ENCODE measurements at places on chromosomes 1 and 21. TPM values are rescaled to one million over a fixed set of nuclear protein-coding genes. Genes with fewer than 3 reads are reported as not detected.

GRCh38 chr1:168424281-168424680, 119.5 kb downstream of the XCL2 start:
- no peak for DNase-seq

DNA sequence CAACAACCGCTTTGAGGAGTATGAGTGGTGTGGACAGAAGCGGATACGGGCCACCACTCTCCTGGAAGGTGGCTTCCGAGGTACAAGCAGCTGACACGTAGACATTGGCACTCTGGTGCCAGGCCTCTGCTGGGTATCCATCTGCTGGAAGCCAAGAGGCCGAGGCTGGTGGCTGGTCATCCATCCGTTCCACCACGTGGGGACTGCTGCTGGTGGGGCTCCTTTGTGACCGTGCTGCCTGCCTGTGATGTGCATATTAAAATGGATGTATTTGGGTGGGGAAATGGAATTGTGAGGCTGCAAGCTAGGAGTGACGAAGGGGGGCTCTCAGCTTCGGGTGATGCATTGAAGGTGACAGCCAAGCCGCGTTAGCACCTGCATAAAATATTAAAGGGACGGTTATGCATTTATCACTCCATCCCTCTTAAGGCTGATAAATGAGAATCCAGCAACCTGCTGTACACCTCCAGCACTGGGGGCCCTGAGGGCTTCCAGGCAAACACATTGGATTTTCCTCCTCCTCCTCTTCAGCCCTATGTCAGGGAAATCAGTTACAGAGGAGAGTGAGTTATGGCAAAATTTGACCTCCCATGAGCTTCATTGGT, 38.1 kb downstream of the TMEM53 start:
- no peak for DNase-seq

The ATP5PF gene
- 175 TPM for total RNA-seq

The CNR2 gene
- total RNA-seq = not detected

The DPH2 gene
- total RNA-seq = 29.0 TPM

The C1orf50 gene
- total RNA-seq = 6.1 TPM

The AK4 gene
- total RNA-seq = 133 TPM

DNA sequence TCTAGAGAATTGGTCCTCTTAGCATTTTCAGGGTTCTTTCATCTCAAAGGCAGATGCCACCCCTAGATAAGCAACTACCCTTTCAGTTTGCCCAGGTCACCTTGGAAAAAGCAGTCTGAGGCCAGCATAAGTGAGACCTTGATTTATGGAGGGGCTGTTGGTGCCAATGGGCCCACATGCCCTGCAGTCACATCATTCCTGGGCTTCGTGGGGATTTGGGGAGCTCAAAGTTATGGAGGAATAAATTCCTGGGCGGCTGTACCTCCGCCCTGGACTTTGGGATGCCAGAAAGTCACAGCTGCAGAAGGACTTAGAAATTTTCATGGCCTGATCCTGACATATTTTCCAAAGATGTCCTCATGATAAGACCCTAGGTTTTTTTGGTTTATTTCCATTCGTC, 2.7 kb upstream of the SDHB start:
- DNase-seq = no peak

DNA sequence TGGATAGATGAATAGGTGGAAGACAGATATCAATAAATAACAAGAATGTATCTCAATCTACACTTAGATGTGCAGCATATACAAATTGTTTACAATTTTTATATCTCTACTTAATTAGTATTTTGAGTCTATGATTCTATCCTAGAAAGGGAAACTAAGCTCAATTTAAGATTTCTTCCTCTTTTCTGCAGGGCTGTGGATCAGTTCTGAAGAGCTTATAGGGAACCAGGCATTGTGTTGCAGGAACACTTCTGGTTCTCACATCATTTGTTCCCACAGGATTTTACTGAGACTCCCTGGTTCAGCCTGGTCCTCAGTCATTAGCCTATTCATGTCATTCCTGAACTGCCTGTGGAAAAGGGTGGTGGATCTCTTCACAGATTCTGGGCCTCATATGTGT, 105.8 kb downstream of the TNFSF18 start:
- DNase-seq = no peak

DNA sequence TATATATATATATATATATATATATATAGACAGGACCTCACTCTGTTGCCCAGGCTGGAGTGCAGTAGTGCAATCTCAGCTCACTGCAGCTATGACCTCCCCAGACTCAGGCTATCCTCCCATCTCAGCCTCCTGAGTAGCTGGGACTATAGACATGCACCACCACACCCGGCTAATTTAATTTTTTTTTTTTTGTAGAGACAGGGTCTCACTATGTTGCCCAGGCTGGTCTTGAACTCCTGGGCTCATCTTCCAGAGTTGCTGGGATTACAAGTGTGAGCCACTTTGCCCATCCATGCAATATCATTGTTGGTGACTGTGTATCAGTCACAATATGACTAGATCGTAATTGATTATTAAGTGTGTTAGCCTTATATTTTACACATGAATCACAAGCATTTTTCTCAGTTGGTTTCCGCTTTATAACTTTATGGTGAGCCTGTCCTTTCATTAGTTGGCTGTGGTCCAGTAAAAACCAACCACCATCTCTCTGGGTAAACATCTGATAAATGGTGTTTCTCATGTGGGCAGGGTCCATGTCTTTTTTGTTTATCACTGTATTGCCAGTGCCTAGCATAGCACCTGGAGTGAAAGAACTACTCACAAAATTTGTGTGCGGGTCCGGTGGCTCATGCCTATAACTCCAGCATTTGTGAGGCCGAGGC, 63.6 kb downstream of the MYOM3 start:
- no peak for DNase-seq

GRCh38 chr21:38147391-38147790, 109.4 kb upstream of the KCNJ15 start:
- DNase-seq = no peak

GRCh38 chr21:35664683-35665082, 395.6 kb downstream of the SETD4 start:
- DNase-seq = no peak

The CAMK1G gene
- total RNA-seq = not detected

DNA sequence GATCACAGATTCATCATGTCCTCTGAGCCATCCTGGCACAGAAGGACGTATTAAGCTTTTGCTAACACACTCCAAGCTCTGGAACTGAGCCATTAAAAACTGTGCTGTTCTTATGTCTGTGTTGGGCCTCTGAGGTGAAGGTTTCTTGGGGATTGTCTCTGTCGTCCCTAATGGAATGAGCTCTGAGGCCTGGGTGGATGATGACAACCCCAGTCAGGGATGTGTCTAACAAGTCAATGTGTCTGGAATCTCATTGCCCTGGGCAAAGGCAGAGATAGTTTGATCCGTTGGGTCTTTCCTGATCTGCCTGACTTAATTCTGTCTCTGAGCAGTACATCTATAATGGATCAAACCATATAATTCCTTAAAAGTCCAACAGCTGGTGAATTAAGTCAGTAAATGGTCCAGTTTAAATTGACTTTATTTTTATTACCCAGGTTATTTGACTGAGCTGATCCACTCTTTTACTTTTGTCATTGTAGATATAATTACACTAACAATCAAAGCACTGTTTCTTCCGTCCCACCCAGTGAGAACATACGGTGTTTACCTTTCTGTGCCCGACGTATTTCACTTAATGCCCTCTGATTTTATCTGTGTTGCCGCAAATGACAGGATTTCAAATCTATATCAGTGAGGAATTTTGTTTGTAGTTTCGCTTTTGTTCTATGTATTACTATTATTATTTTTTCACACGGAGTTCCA, 38.8 kb upstream of the OR2B11 start:
- DNase-seq = no peak

The KCNQ4 gene
- 1.4 TPM for total RNA-seq

The IVL gene
- total RNA-seq = not detected

The OR6N1 gene
- not detected for total RNA-seq

DNA sequence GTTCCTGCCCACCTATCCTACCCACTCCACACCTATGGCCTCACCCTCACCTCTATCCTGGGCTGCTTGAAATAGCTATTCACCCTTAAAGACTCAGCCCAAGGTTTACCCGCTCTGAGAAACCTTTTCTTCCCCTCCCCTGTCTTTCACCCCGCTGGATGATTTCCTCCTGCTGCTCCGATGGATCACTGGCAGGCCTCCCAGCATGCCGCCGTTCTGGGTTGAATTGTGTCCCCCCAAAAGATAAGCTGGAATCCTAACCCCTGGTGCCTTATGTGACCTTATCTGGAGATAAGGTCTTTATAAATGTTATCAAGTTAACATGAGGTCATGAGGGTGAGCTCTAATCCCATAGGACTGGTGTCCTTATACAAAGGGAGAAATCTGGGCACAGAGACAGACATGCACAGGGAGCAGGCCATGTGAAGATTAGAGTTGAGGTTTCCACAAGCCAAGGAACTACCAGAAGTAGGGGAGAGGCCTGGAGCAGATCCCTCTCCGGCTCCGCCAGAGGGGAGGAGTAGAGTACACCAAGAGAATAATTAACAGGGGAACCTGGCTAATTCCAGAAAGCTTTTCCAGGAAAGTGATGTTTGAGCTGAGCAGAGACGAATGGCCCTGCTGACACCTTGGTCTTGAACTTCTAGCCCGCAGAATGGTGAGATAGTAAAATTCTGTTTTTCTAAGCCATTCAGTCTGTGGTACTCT, 110.0 kb upstream of the SERBP1 start:
- no peak for DNase-seq

The PSRC1 gene
- 23.9 TPM for total RNA-seq

GRCh38 chr1:167943541-167943940, 6.7 kb upstream of the MPC2 start:
- DNase-seq = no peak

The NUAK2 gene
- total RNA-seq = 27.0 TPM

DNA sequence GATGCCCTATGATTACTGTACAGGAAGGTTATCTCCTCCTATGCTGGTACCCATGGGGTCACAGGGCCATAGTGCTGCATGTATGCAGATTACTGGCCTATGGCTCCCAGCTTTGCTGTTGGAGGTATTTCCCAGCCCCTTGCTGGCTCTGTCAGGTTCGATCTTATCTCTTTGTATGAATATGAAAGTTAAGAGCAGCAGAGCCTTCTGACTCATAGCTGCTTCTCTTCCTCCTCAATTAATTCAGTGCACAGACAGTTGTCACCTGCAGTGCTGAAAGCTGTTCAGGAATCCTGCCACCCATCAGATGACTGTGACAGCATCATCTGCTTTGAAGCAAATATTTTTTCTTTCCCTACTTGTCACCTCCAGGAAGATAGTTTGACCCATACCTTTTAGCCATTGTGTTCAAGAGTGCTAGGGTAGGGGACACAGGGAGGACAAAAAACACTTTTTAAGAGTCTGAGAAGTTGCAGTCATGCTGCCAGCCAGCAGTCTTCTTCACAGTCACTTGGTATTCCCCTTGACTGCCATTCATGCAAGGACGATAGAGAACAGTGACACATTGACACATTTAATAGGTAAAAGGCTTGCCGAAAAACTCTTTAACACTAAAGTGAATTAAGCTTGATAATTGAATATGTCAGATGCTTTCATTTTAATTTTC, 73.1 kb downstream of the KIF1B start:
- no peak for DNase-seq

- no peak for DNase-seq
Observed at GRCh38 chr1:58893257-58893869, 109.5 kb upstream of the JUN start.

GRCh38 chr1:33741749-33742148, 122.1 kb upstream of the HMGB4 start:
- no peak for DNase-seq

- no peak for DNase-seq
Observed at GRCh38 chr1:31335007-31335406, 37.9 kb downstream of the FABP3 start.

- no peak for DNase-seq
Observed at GRCh38 chr1:181151378-181152326, 63.2 kb downstream of the IER5 start.

- no peak for DNase-seq
Observed at GRCh38 chr1:226682871-226683814, 55.9 kb downstream of the ITPKB start.

GRCh38 chr21:33212159-33212851, 17.4 kb upstream of the IFNAR2 start:
- no peak for DNase-seq

DNA sequence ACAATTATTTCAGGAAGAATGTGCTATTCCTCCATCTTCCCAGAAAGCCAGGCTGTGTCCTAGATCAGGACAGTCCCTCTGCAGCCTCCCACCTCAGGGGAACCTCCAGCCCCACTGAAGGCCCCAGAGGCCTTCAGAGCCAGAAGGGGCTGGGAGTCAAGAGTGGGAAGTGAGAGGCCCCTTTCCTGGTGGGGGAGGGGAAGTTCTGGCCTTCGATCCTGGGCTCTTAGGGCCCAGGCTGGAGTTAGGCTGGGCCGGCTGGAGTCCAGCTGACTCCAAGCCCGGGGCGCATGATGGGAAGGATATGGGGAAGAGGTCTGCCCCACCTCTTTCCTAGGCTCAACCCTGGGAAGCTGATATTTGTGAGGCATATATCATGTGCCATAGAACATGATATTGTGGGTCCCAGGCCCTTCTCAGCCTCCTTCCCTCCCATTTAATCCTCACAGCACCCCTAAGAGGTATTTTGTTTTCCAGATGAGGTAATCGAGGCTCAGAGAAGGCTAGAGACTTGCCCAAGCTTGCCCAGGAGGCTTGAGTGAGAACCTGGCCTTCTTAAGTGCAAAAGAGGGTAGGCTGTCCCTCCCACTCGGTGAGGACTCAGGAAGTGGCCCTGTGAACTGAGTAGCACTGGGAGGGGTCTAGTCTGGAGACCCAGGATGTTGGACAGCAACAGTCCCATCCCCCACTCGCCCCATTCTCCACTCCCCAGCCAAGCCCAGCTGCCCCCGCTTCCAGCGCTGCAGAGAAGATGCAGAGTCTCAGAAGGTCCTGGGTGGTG, 18.6 kb upstream of the HSPG2 start:
- DNase-seq = no peak

DNA sequence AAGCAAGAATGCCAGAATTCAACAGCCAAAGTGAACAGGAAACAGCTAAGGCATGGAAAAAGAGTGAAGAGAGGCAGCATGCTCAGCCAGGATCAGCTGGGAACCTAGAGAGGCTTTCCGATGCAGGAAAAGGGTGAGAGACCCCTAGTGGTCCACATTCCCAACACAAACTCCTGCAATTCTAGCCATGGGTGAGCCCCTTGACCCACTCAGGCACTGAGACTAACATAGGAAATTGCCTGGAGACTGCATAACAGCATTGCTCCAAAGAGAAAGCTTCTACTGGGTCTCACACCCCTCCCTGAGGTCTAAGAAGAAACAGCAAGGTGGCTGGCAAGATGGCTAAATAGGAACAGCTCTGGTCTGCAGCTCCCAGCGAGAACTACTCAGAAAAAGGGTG, 123.2 kb downstream of the LHX8 start:
- no peak for DNase-seq

- DNase-seq = peak; percentile 50
Observed at GRCh38 chr1:29237129-29237821, 953 bp downstream of the PTPRU start.

The ATP1A2 gene
- total RNA-seq = not detected

Data from Caco-2 (cell line).